ENCODE measurements at places on chromosomes 12 and 14.

GRCh38 chr12:33047666-33048065, 151.1 kb upstream of the PKP2 start:
- no peak for DNase-seq

DNA sequence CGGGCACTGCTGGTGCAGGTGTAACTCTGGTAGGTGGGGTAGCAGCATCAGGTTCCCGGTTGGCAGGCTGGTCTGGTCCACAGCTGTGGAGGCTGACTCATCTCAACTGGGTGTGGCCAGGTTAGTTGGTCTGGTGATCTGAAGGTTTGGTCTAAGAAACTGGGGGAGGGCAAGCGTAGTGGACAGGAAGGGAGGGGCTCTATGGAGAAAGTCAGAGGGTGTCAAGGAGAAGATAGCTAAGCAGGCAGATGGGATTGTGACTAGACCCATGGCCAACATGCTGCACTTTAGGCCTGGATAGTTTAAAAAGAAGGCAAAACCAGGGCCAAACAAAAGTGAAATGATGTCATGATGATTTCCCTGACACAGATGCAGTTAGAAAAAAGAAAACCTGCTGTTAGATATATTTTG, 7.9 kb downstream of the TRIM9 start:
- no peak for DNase-seq

DNA sequence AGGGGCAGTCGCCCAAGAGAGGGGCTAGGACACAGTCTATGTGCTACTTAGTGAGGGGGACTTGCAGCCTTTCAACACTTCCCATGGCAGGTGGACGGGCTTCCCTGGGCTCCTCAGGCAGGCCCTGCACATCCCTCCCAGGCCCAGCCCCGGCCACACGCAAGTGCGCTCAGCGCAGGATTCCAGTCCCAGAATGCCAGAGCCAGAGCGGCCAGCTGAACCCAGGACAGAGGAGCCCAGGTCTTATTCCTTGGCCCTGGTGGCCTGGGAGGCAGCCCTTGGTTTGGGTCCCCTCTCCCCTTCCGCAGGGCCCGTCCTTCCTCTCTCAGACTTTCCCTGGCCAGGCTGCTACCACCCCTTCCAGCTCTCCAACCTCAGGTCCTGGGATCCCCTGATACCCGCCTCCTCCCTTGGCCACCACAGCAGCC, 12.0 kb downstream of the DLK1 start:
- DNase-seq: no peak

- no peak for DNase-seq
Measured at GRCh38 chr12:128820723-128821432, 2.9 kb downstream of the SLC15A4 start.

DNA sequence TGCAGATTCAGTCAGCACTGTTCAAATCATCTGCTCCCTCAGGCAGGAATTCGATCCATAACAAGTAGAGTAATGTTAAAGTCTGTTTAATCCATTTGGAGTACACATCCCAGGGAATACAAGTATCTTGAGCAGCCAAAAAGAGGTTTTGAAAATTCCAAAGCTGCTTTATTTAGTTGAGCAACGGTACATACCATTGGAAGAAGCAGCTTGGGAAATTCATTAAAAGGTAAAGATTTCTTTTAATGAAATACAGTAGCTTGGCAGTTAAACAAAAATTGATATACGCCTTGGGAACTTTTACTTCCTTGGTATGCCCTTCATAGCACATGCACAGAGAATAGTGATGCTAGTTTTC, 153.8 kb downstream of the LRIG3 start:
- no peak for DNase-seq

DNA sequence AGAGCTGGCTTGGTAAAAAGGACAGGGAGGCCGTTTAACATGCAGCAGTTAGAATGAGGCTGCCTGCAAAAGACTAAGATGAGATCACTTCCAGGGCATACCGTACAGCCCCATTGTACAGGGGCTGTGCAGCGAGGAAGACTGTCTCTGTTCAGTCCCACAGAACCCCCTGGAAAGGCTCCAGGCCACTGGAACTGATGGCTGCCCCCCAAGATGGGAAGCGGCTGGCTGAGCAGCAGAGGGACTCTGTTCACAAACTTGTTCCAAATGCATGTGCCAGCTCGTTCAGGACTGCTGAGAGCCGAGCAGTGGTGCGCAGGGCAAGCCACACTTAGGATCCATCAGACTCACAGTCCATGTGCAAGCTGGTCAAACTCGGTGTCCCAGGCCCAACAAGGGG, 82.9 kb downstream of the CHGA start:
- DNase-seq: no peak

DNA sequence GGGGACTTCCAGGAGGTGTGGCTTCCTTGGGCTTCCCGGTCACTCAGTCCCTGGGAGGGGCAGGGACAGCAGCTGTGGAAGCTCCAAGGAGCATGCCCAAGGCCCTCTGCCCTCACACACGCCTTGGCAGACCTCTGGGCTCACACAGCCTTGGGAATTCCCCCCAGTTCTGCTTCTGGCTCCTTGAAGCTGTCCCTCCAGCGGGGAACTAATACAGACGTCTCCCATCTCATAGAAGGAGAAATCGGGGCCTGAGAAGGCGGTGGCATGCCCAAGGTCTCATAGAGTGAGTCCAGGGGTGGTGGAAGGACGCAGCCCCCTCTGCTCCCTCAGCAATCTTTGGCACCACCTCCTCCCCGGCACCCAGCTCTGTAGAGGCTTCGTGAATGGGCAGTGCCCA, 15.7 kb upstream of the TMEM119 start:
- DNase-seq: no peak
